NCI-H1417 (cell line): ENCODE measurements at places on chromosomes 12 and 14.

GRCh38 chr12:2642896-2643425, 151.8 kb upstream of the FKBP4 start:
- no peak for DNase-seq

GRCh38 chr12:110597885-110598284, 14.8 kb upstream of the PPTC7 start:
- DNase-seq: peak; percentile 11

GRCh38 chr12:13289653-13290289, 93.2 kb downstream of the EMP1 start:
- DNase-seq: no peak

DNA sequence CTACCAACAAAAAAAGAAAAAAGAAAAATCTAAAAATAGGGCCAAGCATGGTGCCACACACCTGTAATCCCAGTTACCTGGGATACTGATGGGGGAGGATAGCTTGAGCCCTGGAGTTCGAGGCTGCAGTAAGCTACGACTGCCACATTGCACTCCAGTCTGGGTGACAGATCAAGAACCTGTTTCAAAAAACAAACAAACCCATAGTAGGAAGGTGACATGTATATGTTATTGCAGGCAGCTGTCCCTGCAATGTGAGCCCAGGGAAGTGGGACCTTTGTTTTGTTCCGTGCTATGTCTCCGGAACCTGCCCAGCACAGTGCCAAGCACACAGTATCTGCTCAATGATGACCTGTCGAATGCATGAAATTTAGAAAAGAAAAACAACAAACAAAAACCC, 37.2 kb upstream of the YY1 start:
- DNase-seq: peak; percentile 20

GRCh38 chr14:31944256-31945073, 132.6 kb upstream of the ARHGAP5 start:
- no peak for DNase-seq

DNA sequence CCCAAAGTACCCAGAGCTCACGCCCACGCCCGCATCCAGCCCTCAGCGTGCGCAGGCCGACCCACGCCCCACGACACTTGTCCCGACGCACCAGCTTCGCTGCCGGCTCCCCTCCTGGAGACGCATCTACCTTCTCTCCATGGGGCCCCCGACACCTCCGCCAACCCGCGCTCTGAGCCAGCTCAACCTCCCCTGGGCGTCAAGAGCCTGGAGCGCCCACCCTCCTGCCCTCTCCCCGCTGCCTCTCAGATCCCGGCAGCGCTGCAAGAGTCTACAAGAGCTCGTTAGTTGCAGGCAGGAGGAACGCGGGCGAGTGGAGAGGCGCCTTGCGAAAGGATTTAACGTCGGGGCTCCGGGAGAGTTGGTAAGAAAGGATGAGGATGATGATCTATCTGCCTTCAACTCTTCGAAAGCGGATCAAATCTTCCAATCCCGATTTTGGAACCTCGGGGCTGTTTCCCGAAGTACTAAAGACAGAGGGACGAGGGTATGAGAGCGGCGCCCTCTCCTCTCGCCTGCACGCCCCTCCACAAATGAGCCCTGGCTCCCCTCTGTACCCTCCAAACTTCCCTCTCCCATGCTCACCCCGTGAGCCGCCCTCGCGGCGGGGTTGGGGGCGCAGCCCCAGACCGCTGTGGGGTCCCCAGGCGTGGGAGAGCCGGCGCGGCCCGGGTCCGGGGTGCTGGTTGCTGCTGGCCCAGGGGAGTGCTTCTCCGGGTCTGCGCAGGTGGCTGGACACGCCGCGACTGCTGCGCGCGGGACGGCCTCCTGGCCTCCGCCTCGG, 979 bp downstream of the LTBP2 start:
- no peak for DNase-seq

DNA sequence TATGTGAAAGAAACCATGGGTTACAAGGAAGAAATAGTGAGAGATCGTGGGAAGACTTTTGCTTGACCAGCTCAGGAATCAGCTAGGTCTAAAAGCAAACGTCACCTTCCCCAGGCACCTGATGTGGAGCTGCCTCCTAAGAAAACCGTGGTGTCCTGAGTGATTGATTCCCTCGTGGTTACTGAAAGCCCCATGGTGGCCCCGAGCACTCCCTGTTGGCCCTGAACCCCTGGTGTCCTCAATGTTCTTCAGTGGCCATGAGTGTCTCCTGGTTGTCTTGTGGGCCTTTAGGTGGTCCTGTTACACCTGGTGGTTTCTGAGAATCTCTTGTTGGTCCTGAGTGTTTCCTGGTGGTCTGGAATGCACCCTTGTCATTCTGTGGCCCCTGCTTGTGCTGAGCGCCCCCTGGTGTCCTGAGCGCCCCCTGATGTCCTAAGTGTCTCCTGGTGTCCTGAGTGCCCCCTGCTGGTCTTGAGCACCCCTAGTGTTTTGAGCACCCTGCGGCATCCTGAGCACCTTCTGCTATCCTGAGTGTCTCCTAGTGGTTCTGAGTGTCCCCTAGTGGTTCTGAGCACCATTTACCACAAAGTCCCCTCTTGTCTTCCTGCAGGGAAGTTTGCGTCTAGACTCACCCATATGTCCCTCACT, 518.7 kb downstream of the TMEM121 start:
- peak; percentile 26 for DNase-seq

- DNase-seq: no peak
These were observed 121.1 kb upstream of the NCOR2 start for GRCh38 chr12:124688356-124688992.

DNA sequence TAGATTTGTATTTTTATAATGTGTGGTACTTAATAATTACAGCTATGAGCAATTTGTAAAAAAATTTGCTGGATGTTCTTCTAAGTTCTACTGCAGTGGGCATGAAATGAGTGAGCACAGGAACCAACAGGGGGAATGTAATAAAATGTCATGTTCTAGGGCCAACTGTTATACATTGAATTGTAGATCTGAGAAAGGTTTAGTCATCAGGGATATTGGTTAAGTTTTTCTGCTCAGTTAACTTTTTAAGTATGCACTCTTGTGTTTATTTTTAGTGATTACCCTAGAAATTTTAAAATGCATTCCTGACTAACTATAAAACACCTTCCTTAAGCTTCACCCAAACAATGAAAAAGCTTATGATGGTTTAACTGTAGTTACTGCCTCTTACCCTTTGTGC, 101.8 kb downstream of the CAND1 start:
- no peak for DNase-seq

- DNase-seq: no peak
These were observed 69.1 kb downstream of the ASCL4 start for GRCh38 chr12:107843351-107844311.

- DNase-seq: no peak
These were observed 21.0 kb upstream of the MAGOHB start for GRCh38 chr12:10634427-10634826.

DNA sequence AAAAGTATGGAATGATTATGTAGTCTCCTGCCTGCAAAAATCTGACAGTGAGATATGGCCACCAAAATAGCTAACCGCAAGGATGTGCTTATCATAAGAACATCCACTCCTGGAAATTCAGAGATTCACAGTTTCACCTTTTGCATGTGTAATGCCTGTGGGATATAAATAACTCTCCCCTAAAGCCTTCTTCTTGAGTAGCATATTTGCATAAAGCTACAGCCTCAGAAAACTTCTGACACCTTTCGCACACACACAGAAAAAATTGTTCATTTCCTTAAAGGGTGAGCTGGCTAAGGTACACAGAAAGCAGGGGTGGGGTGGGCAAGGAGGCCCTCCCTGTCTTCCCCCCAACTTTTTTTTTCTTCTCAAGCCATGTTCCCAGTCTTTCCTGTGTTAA, 3.1 kb upstream of the IGF1 start:
- no peak for DNase-seq

- DNase-seq: no peak
These were observed 50.1 kb upstream of the STK38L start for GRCh38 chr12:27193854-27194544.

DNA sequence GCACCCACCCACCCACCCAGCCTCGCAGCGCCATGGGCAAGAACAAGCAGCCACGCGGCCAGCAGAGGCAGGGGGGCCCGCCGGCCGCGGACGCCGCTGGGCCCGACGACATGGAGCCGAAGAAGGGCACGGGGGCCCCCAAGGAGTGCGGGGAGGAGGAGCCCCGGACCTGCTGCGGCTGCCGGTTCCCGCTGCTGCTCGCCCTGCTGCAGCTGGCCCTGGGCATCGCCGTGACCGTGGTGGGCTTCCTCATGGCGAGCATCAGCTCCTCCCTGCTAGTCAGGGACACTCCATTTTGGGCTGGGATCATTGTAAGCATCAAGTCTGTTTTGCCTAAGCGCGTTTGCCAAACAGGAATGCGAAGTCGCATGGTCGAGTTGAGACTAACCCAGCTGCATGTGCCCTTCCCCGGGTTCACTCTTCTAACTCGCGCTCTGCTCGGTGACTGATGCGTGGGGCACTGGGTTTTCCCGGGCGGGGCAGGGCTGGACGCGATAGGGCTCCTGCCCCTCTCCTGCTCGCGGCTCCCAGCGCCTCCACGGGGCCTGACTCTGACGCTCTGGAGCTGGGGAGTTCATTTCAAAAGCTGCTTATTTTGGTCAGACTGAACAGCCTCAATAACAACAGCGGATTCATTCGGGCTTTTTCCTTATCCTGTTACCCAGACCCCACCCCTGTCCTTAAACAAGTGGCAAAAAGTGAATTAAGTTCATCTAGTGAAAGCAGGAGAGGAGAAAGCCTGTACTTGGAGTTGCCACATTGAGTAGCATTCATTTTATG, 458 bp downstream of the SSPN start:
- peak; percentile 77 for DNase-seq

DNA sequence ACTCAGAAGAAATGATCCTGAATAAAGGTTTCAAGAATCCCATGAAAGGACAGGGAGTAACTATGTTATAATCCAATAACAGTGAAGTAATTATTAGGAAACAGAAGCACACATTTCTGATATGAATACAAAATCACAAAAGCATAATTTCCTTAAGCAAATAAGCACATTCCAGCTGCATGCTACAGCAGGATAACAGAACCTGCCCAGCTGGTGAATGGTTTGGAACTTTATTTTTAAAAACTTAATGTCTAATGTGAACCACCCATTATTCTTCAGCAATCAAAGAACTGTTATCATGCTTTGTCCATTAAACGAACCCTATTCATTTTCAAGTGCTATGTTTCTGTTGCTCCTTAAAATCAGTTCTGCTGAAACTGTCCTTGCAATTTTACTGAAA, 13.4 kb downstream of the SPTLC2 start:
- DNase-seq: no peak

DNA sequence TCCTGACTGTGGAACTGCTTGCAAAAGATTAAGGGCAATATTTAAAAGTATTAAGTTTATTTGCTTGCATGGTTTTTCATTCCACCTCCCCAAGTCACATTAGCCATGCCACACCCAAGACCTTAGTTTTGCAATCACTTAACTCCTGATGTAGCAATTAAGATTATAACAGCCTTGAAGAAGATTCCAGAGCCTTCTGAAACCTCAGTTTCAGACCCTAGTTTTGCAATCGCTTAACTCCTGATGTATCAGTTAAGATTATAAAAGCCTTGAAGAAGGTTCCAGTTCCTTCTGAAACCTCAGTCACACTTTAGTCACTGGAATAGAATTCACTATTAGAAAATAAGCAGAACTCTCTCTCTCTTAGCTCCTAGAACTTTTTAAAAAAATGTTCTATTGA, 42.7 kb upstream of the DCN start:
- no peak for DNase-seq

DNA sequence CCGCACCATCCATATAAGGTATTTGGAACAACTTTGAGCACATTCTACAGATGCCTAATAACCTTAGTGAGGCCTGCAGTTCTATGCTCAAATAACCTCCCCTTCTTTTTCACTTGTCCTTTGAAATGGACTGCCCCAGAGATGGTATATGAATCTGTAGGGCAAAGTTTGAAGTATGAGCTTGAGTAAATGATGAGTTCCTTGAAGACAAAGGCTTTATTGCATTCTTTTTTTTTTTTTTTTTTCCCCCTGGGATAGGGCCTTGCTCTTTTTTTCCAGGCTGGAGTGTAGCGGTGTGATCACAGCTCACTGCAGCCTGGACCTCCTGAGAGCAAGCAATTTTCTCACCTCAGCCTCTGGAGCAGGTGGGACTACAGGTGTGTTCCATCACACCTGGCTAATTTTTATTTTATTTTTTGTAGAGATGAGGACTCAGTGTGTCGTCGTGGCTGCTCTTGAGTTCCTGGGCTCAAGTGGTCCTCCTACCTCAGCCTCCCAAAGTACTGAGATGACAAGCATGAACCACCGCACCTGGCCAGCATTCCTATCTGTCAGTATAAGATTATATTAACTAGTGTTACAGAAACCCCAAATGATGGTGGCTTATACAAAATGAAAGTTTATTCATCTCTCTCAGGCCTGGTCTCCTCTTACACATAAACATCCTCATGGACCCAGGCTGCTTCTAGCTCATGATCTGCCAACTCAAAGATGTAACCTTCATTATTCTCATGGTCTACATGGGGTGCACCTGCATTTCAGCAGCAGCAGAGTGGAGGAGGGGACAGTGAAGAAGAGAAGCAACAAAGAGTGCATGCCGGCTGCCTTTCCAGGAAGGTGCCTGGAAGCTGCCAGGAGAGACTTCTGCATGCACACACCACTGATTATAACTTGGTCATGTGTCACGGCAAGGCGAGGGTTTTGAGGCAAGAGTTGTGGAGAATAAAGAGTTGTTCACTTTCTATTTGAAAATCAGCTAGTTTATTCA, 101.4 kb downstream of the DUSP16 start:
- no peak for DNase-seq

- DNase-seq: no peak
These were observed 25.4 kb downstream of the CGRRF1 start for GRCh38 chr14:54535126-54535525.

GRCh38 chr12:56332512-56333196, 1.1 kb downstream of the PAN2 start:
- no peak for DNase-seq

- DNase-seq: no peak
These were observed 20.8 kb downstream of the SNRNP35 start for GRCh38 chr12:123478762-123479161.

DNA sequence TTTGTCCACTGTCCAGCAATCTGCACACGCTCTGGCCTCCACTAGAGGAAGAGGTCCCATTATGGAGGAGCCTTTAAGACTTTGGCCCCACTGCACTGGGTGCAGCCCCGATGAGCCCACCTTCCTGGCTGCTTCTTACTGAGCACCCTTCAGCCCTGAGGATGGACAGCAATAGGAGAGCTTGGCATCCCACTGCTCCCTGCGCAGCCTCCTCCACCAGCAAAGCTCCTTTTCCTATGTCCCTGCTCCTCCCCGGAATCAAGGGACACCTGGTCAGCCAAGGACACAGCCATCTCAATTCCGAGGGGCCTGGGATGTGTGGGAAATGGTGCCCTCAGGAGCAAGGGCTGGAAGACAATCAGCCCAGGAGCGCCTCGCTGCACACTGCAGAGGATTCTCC, 94.7 kb downstream of the GCH1 start:
- no peak for DNase-seq

DNA sequence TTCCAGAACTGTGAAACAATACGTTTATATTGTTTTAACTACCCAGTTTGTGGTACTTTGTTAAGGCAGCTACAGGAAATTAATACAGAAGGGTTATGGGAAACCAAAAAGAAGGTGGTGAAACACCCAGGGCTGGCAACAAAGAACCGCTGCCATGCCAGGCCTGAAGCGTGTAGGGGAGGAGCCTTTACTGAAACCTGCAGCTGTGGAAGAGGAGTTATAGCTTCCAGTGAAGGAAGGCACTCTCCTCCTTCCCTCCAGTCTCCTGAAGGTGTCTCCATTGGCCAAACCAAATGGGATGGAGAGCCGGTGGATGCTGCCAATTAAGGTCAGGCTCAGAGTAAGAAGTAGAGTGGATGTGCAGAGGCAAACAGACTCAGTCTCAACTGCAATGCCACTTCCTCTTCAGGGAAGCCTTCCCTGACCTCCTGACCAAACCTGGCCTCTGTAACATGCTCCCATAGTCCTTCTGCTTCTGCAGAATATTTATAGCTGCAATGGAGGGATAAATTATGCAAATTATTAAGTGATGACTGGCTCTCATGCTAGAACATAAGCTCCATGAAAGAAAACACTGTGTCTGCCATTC, 168.3 kb downstream of the DAD1 start:
- no peak for DNase-seq
